ENCODE measurements at places on chromosomes 5 and 9.
A peak's percentile ranks its signal among the peaks of the same experiment; 100 is the strongest.

DNA sequence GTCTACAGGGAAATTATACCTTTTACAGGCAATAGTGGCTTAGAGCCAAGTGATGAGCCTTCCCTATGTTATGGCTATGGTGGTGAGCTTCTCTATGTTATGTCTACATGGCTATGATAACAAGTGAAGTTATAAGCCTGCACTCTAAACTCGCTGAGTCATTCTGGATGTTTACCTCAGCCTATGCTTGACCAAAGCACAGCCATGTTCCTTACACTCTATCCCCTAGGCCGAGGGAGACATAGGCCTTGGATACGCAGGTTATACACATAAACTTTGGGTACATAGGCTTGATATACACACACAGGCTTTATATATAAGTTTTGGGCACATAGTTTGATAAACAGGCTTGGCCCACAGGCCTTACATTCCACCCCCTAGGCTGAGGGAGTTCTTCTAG lies 13.8 kb downstream of the DMAC1 start:
- DNase-seq = no peak

- peak; percentile 41 for DNase-seq
These were observed 5.7 kb downstream of the ASS1 start for GRCh38 chr9:130450344-130451003.

GRCh38 chr5:15992918-15993317 lies 186.7 kb downstream of the MARCHF11 start:
- no peak for DNase-seq

DNA sequence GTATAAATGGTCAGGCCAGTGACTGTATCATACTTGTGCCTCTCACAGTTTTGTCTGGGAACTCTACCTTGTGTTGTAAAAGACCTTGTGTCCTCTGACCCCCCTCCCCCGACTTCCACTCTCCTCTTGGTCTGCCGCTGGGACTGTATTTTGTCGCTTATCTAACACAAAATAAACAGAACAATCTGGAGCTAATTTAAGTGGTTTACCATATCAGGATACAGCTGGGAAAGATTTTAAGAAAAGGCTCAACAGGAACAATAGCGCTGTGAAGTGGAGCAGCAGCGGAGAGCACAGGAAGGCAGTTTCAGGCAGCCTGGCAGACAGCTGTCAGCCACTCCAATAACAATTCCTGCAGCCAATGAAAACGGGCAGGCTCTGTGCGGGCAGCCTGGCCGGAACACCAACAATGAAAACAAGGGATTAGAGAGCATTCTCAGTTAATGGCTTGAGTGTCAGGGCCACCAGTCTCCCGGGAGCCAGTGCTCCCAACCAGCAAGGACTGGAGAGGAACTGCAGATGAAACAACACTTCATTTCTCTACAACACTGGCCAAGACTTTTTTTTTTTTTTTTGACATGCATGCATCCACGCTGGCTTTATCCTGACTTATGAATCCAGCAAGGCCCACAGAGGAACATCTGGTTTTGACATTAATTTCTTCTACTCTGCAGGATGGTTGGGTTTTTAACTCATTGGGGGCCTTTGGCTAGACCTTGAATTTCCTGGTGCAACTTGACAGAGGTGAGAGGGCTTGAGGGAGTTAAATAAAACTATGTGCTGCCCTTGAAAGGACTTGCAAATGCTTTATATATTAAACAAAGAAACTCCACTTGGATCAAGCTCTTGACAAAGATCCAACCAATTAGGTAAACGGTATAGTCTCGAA lies 76.7 kb downstream of the ARSB start:
- DNase-seq = no peak

GRCh38 chr5:174300118-174300940 lies 254.8 kb downstream of the NSG2 start:
- no peak for DNase-seq

DNA sequence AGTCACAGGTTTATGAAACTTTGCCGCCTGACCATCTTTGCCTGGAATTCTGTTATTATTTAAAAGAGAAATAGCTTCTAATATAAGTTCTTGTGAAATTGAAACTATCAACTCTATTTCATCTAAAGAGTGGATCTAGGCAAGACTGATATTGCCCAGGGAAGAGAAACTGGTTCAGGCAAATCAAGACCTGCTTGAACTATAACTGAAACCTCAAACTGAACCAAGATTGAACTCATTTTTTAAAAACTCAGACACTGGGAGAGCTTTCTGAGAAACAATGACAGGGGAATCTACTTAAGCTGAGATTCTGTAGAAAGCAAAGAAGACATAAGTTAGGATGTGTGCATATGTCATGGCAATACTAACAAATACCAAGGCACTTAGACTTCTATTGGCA lies 815.8 kb downstream of the BRINP1 start:
- no peak for DNase-seq

GRCh38 chr5:94501365-94501764 lies 117.0 kb downstream of the KIAA0825 start:
- DNase-seq = no peak

GRCh38 chr5:150653145-150653761 lies 7.8 kb upstream of the MYOZ3 start:
- no peak for DNase-seq

- DNase-seq = no peak
These were observed 15.1 kb downstream of the TCOF1 start for GRCh38 chr5:150372639-150373038.

GRCh38 chr9:117305454-117305853 lies 109.4 kb downstream of the ASTN2 start:
- DNase-seq = no peak

DNA sequence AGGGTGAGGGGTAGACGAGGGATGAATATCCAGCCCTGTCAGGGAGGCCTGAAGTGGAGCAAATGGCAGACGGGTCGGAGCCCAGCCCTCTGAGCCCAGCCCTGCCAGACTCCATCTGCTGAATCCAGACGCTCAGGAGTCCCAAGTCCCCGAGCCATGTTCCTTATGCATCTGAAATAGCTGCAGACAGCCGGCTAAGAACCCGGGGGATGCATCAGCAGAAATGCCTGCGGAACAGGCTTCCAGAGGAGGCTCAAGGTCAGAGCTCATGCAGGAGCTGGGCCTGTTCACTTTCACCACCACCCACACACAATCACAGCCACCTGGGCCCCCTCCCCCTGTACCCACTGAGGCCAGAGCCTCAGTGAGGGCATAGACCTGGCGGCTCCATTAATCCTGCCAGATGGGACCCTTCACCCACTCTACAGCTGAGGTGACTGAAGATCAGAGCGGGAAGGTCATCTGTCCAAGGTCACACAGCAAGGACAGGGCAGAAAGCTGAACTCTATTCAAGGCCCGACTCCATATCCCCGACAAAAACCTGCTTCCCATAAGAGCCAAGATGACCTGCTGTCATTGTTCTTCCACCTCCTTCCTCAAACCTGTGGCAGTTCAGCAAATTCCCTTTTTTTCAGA lies 24.4 kb upstream of the AKNA start:
- DNase-seq = no peak

DNA sequence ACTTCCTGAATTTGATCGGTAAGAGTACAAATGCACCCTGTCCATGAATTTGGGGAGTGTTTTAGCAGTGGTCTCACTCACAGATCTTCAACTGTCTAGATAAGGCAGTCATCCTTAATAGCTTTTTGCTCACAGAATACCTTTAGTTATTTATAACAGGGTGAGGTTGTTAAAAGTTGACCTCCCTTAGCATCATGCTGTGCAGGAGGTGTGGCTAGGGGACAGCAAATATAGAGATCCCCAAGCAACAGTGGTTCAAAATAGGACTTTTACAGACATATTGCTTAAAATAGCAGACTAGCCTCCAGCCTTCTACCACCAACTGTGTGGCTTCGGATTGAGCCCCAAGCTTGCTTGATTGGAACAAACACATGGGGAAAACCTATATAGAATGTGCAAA lies 724.4 kb downstream of the TLE1 start:
- no peak for DNase-seq

DNA sequence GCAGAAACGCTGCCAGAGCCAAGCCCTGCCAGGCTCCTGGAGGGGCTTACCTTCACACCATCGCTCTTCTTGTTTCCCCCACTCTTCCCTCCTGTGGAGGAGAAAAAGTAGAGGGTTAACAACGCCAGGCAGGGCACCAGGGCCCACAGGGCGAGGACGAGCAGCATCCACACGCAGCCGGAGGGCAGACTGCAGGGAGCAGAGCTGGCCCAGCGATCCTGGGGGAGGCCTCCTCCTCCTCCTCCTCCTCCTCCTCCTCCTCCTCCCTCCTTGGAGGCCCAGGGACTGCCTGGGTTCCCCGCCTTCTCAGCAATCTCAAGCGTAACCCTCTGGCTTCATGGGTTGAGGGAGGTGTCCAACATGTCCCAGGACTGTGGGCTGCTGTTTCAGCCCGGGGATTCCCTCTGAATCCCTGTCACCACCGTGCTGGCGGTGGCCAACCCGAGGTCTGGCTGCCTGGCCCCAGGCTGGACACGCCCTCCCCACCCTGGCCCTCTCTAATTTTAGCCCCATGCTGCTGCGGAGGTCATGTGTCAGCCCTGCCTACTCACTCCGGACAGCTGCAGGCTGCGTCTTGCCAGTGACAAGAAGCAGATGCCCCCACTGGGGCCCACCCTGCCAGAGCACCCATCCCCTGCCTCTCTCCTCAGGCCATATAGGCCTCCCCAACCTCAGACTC lies 44.3 kb downstream of the CAMK2A start:
- DNase-seq = no peak

DNA sequence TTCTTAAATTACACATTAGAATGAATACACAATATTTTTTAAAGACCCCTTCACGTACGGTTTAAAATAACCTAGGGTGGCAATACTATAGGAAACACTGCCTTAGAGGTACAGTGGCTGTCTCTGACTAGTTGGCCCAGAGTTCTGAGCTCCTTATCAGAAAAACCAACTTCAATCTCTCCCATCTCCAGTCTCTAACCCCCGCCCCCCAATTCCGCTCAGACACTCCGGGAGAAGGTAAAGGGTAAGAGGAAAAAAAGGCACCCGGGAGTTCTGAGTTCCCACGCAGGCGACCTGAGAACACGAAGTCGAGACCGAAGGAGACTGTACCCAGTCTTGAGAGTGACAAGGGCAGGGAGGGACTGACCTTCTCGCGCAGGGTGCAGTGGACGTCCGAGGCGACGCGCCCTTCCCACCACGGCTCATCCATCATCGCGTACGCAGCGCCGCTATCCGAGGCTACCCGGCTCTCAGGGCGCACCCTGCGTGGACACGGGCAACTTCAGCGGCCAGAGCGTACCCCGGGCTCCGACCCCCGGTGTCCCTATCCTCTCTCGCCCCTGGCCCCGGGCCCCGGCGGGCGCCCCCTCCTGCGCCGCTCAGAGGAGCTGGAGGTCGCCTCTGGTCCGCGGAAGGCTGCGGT lies 752 bp downstream of the CCNJL start:
- DNase-seq = peak; percentile 14

DNA sequence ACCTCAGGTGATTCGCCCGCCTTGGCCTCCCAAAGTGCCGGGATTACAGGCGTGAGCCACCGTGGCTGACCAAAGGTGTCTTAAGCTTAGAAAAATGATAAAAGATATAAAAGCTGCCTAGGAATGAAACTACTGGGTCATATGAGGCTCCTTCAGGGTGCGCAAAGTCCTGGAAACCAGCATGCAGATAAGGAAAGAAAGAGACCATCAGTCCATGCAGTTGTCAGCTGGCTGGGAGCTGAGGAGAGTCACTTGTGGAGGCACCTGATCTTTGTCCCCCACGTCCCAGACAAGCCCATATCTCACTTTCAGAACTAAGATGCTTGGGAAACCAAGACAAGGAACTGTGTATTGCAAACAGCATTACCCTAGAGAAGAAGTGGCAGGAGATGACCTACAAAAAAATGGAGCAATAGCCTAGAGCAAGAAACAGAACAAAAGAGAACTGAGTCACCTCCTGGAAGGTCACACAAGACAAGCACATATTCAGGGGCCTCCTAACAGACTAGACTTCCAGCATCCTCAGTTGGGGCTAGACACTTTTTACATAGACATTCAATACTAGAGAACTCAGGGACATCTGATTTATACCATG lies 2.8 kb upstream of the CCDC125 start:
- no peak for DNase-seq

- no peak for DNase-seq
These were observed 120.4 kb upstream of the CDH9 start for GRCh38 chr5:27158775-27159174.

DNA sequence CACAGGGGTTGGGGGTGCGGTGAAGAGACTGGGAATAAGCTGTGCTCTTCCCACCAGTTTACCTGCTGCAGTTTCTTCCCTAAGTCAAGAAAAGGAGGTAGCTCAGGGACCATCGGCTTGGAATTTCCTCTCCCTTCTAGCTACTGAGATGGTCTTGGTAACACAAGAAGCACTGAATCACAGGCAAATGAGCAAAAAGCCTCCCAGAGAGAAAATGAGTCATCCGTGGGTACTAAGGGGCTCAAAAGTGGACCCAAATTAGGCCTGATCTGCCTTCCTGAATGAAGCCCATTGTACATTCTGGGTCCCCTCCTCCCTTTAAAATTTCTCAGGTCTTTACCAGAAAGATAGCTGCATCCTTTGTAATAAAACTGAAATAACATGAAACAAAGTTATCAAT lies 49.9 kb downstream of the PTPN3 start:
- no peak for DNase-seq
